ENCODE measurements at places on chromosomes 2 and 18. TPM values are rescaled to one million over a fixed set of nuclear protein-coding genes. Genes with fewer than 3 reads are reported as not detected.
A peak's percentile ranks its signal among the peaks of the same experiment; 100 is the strongest.

The GKN2 gene
- total RNA-seq = not detected

The MAL gene
- total RNA-seq = not detected

The CD302 gene
- total RNA-seq = 13.4 TPM

The SERPINB7 gene
- total RNA-seq = 6.1 TPM

The PSD4 gene
- 4.7 TPM for total RNA-seq

The SRBD1 gene
- 19.6 TPM for total RNA-seq

The UGT1A10 gene
- total RNA-seq = not detected

The LOXL3 gene
- 9.9 TPM for total RNA-seq

The GAL3ST2 gene
- 0.43 TPM for total RNA-seq

The PAX3 gene
- not detected for total RNA-seq

DNA sequence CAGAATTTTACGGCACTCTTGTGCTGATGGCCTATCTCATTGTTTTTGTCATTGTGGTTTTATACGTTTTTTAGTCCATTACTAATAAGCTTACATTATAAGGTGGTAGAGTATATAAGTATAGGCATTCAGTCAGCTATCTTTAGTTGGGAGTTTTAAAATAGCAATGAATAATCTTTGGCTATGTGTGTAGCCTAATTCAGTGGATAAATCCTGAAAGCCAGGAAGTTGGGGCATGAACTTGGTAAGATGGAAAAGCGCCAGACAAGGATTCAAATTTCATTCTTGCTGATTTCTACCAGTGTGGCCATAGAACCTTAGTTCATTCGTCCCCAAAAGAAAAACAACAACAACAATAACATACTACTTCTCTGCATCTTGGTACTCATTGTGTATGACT, 31.2 kb downstream of the EPC2 start:
- DNase-seq = no peak

DNA sequence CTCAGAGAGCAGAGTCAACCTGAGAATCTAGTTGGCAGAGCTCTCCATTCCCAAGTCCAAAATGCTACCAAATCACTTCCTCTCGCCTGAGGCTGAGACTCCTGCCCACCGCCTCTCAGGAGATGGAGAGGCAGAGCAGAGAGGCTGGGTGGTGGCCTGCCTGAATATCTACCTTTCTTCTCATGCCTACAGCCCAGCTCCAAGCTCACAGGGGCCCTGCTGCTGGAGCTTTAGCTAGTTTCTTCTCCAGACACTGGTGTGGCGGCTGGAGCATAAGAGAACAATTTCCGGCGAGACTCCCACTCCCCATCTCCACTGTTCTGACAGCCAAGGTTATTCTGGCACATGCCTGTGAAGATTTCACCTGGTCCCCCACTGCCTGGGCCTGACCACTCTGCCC, 8.1 kb upstream of the CYP26B1 start:
- no peak for DNase-seq

- no peak for DNase-seq
Measured at GRCh38 chr2:133953524-133953923, 300.3 kb upstream of the MGAT5 start.

- peak; percentile 65 for DNase-seq
Measured at GRCh38 chr2:186349508-186349907, 136.6 kb upstream of the ZC3H15 start.

GRCh38 chr2:47339745-47340541, 63.0 kb upstream of the MSH2 start:
- DNase-seq = peak; percentile 23

DNA sequence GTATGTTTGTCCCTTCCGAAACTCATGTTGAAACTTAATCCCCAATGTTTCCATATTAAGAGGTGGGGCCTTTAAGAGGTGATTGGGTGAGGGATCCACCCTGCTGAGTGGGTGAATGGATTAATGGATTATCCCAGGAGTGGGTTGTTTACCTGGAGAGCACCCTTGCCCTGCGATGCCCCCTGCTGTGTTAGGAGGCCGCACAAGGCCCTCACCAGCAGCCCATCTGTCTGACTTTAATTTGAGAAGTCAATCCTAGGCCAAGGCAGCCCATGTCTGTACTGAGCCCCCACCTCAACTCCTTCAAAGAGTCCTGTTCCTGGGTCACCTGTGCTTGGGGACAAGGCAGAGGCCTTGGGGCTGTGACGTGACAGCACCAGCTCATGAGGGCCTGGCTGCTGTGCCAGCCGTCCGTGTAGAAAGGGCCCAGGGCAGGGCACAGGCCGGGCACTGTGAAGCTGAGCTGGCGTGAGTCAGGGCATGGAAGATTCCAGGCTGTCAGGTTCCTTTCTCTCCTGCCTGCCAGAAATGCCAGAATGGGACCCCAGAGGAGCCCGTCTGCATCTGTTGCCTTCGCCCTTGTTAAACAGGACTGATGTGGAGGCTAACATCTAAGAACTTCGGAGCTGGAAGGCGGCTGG, 21.3 kb upstream of the TAF1B start:
- DNase-seq = no peak

DNA sequence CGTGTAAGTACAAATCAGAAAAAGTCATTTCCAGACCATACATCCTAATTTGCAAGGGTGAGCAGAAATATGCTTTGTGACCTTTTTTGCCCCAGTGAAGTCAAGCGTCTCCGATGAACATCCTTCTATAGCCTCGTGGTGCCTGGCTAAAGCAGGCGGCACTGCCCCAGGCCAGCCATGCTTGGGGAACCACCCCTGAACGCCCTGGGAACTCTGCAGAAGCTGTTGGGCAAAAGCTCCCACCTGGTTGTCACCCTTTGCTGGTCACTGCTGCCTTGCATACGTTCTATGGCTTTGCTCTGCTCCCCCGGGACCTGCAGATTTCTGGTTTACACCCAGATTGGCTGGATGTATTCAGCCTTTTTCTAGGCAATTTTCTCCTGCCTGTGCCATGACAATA, 256.4 kb downstream of the SS18 start:
- no peak for DNase-seq

DNA sequence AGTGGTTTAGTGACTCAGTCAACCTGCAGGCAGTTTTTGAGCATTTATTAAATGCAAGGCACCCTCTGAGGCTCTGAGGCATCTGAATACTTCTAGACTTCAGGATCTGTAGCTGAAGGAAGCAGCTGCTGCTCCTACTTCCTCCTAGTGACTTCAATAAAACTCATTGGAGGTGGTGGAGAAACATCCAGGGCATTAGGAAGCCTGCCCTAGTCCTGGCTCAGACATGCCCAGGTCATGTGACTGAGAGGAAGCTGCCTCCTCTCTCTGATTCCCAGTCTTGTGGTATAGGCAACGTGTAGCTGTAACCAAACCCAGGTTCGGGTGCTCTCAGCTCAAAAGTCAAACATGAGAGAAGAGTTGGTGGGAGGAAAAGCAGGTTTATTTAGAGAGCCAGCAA, 287.2 kb upstream of the GYPC start:
- DNase-seq = no peak

DNA sequence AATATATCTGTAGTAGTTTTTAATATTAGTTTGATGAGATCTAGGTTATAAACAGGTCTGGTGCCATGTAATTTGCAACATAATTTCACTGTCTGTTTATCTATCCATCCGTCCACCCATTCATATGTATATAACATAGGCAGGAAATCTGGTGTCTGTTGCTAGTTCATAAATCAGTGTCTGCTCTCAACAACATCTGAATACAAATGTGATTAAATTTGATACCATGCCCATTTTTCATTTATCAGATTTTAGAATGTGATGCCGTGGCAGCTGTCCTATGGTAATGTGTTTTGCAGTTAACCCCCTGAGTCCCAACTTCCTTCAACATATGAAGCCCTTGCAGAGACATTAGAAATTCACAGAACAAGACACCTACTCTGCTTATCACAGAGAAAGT, 228.4 kb downstream of the CMPK2 start:
- DNase-seq = no peak

DNA sequence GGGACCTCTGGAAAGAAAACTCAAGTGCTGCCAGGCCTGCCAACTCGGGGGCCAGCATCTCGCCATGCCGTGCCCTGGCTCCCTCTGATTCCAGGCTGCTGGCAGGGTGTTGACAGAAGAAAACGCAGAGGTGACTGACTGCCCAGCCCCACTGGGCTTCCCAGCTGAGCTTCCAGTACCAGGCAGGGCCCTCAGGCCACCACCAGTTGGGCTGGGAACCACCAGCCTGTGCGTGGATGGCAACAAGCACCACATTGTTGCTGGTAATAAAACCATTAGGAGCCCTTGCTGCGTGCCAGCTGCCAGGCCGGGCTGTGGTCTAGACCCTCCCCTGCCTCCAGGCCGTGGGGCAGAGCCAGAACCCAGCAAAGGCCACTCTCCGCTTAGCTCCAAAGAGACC, 9.2 kb downstream of the DNMT3A start:
- DNase-seq = no peak

- DNase-seq = peak; percentile 11
Measured at GRCh38 chr2:176536439-176537133, 267.3 kb downstream of the MTX2 start.

GRCh38 chr2:235378246-235378645, 115.6 kb upstream of the AGAP1 start:
- no peak for DNase-seq

DNA sequence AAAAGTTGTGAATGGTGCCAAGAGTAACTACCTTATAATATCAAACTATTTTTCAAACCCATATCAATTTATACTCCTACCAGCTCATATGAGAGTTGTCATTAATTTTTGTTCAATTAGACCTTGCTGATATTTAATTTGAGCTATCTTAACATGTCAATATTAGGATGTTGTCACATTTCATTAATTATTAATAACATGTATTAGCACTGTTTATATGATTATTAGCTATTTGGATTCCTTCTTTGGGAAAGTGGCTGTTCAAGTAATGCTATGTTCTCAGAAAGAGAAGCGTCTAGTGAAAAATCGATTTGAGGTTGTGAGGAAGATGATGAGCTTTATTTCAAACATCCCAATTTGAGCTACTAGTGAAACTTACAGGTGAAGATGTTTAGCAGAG, 620.2 kb downstream of the KCNJ3 start:
- no peak for DNase-seq

DNA sequence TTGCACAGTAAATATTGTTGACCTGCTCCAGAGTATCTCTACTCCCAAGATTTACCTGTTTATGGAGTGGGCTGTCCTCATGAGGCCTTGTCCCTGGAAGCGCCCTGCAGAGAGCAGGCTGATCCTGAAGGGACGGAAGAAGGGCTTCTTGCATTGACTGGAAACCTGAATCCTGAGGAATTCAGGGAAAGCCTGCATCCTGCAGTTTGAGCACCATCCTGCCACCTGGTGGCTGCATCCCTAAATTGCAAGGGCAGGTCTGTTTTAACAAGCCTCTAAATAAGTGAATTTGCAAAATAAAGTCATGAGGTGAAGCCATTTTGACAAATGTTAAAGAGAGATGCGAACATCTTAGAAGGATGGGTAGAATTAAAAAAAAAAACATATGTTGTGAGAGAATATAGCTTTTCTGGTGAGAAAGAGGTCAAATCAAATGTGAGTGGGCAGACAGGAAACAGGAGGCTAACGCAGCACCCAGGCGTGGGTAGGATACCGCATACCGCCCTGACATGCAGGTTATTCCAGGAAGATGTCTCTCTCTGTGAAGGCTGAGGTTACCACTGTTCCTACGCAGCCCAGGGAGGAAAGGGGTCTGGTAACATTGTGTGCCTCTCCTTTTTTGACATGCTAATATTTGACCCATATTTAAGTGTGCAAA, 754.9 kb downstream of the RNF144A start:
- peak; percentile 39 for DNase-seq

DNA sequence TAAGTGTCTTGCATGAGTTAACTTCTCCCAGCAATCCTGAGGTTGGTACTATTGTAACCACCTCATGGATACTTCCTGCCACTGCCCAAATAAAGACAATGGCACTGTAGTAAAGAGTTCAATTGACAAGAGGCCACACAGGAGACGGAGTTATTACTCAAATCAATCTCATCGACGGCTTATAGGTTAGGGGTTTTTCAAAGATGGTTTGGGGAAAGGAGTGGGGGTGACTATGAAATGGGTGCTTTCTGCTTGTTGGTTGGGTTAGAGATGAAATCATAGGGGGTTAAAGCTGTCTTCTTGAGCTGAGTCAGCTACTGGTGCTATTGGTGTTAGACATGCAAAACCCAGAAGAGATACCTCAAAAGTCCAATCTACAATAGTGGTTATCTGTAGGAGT, 1258.0 kb upstream of the ZEB2 start:
- DNase-seq = no peak

DNA sequence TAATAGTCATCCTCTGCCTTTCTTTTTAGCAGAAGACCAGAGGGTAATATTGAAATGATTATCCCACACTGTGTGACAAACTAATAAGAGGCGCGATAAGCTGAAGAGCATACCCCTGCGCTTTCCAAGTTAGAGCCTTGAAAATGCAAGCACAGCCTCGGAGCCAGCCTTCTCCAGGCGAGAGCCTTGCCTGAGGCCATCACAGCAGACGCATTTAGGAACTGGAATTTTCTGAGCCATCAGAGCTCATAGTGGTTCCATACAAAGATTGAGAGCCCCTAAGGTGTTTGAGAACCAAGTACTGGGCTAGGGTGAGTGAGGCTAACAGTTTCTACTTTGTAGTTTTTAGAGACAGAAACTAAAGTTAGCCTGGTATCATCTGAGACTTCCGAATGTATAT, 19.9 kb downstream of the PSMG2 start:
- DNase-seq = no peak

GRCh38 chr2:48529194-48529593, 760 bp upstream of the STON1 start:
- DNase-seq = peak; percentile 30

- DNase-seq = no peak
Measured at GRCh38 chr2:32212295-32212694, 46.6 kb downstream of the SLC30A6 start.

DNA sequence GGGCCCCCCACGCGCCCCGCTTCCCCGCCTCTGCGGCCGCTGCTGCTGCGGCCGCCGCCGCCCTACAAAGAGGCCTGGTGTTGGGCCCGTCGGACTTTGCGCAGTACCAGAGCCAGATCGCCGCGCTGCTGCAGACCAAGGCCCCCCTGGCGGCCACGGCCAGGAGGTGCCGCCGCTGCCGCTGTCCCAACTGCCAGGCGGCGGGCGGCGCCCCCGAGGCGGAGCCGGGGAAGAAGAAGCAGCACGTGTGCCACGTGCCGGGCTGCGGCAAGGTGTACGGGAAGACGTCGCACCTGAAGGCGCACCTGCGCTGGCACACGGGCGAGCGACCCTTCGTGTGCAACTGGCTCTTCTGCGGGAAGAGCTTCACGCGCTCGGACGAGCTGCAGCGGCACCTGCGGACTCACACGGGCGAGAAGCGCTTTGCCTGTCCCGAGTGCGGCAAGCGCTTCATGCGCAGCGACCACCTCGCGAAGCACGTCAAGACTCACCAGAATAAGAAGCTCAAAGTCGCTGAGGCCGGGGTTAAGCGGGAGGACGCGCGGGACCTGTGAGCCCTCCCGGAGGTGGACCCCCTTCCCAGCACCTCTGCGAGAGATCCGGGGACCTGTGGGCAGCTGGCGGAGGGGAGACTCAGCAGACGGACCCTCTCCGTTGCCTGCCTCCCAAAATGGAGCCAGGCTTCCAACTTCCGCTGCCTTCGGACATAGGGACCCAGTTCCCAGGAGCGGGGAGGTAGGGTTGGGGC, 1.9 kb downstream of the SP5 start:
- DNase-seq = peak; percentile 23

GRCh38 chr2:190889175-190889943, 8.7 kb downstream of the GLS start:
- DNase-seq = no peak

- no peak for DNase-seq
Measured at GRCh38 chr2:135258193-135258592, 206.1 kb downstream of the RAB3GAP1 start.
